ENCODE measurements at places on chromosomes 2 and 18.

DNA sequence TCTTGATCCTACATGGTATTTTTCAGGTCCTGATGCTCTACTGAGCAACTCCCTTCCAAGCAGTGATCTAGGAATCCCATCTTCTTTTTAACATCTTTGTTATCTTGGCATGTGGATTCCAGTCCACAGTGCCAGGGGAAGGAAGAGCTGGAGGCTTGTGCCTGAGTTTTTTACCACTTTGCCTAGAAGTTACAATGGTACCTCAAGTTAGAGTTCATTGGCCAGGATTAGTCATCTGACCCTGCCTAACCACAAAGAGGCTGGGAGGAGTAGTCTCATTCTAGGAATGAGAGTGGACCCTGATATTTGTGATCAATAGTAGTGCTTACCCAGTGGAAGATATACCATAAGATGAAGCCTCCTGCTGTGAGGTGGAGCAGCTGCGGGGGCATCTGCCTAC is 109.3 kb downstream of the ADCYAP1 start:
- DNase-seq: no peak

- no peak for DNase-seq
These were observed 18.5 kb upstream of the KYNU start for GRCh38 chr2:142858961-142859360.

DNA sequence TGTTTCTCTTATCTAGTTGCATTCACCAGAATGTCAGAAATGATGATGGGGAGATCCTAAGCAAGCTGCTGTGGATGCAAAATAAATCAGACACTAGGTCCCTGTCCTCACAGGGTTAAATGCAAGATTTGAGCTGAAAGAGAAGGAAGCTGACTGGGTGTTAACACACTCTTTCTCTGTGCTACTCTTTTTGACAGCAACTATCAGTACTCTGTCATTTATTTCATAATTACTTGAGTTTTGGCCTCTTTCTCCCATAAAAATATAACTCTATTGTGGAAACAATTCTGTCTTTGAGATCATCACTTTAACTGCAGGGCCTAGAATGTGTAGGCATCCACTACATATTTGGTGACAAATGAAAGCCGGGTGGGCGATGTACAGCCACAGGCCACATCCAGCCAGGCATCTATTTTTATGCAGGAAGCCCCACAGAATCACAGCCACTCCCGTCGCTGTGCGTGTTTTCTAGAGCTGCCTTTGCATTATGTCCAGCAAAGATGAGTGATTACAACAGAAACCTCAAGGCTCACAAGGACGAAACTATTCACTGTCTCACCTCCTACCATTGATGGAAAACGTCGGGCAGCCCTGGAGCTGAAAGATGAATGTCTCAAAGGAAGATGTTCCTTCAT is 849.0 kb downstream of the RNF144A start:
- DNase-seq: no peak

DNA sequence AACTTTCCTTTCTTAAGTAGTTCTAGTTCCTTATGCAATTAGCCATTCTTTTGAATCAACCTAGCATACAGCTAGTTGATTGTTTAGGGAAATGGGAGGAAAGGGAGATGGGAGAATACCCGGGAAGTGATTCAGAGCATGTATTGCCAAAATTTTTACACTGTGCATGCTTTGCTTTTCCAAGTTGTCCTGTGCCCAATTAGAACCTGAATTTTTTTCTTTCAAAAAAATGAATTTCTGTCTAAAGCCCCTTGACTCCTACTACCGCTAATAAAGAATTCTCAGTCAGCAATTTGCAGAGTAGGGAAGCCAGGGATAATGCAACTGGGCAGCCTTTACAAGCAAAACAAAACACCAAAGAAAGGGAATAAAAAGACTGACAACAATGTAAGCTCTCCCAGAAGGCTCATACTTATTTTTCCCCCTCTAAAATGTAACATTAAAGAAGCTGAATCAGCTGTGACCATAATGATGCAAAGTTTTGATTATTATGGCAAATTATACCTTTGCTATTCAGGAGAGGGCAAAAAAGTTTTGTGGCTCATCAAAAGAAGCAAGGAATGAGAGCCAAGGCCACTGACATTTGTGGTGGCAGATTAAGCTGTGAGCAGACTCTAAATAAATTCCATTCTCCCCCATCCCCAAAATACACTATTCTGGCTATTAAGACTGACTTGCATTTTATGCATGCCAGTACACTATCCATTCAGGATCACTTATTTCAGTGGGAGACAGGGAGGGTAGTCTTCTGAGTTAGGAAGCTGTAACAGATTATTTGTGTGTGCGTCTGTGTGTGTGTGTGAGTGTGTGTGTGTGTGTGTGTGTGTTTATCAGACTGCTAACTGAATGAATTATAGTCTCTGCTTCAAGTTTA is 174.3 kb downstream of the ERBB4 start:
- no peak for DNase-seq

DNA sequence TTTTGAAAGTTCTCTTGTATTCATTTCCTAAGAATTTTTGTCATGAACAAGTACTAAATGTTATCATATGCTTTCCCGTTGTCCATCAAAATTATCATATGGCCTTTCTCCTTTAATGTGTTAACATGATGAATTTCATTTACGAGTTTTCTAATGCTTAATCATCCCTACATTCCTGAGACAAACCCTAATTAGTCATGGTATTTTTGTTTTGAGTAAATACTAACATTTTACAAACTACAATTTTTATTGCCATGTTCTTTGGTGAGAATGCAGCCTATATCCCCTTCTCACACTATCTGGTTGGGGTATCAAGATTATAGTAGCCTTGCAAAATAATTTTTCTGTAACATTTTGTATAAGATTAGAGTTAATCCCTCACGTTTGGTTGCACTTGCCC is 14.5 kb downstream of the SMAD2 start:
- DNase-seq: no peak

DNA sequence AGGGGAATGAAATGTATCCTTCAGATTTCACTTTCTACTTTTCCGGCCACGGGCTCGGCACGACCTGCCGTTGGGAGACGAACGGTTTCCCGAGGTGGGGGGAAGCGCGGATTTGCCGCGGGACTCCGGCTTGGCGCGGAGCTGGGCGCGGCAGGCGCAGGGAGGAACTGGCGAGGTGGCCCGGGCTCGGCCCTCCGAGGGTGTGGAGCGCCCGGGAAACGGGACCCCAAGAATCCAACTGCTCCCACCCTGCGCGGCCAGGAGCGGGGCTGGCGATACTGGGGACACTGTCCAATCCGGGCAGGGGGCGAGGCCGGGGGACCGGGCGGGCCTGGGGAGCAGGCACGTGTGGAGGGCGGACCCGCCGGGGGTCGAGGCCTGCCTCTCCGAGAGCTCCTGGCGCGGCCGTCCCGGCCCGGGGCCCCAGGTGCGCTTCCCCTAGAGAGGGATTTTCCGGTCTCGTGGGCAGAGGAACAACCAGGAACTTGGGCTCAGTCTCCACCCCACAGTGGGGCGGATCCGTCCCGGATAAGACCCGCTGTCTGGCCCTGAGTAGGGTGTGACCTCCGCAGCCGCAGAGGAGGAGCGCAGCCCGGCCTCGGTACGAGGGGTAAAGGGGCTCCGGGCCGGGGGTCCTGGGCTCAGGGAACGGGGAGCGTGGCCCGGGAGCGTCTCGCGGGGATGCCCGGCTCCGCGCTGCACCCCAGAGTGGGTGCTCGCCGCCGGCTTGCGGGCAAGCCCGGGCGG is at the start of gene ANXA4:
Gene ANXA4 (plus strand): TSS at position 560 of the 747 bp plus-strand sequence. CDS start 39,432 bp downstream, outside the sequence.
- peak; percentile 87 for DNase-seq

GRCh38 chr2:192500550-192501200 is 305.9 kb upstream of the TMEFF2 start:
- no peak for DNase-seq

Data from left ventricle myocardium superior (tissue), 1 donor.